ENCODE measurements at places on chromosomes 4 and X. TPM values are rescaled to one million over a fixed set of nuclear protein-coding genes. Genes with fewer than 3 reads are reported as not detected.

- DNase-seq: no peak
These were observed 16.0 kb downstream of the LRBA start for GRCh38 chr4:150999086-150999485.

DNA sequence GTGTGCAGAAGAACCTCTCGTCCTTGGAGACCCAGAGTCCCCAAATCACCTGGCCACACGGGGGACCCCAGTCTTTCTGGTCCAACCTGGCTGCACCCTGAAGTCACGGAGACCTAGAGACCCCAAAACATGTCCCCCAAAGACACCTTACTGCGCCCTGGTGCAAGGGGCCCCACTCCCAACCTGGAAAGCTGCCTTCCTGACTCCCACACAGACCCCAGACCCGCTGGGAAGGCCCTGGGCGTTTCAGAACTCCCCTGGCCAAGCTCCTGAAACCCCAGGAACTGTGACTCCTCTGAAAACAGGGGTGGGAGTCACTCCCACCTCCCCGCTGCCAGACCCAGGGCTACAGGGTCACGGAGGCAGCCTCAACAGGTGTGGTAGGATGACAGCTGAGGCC lies 12.7 kb upstream of the SHOX start:
- no peak for DNase-seq

DNA sequence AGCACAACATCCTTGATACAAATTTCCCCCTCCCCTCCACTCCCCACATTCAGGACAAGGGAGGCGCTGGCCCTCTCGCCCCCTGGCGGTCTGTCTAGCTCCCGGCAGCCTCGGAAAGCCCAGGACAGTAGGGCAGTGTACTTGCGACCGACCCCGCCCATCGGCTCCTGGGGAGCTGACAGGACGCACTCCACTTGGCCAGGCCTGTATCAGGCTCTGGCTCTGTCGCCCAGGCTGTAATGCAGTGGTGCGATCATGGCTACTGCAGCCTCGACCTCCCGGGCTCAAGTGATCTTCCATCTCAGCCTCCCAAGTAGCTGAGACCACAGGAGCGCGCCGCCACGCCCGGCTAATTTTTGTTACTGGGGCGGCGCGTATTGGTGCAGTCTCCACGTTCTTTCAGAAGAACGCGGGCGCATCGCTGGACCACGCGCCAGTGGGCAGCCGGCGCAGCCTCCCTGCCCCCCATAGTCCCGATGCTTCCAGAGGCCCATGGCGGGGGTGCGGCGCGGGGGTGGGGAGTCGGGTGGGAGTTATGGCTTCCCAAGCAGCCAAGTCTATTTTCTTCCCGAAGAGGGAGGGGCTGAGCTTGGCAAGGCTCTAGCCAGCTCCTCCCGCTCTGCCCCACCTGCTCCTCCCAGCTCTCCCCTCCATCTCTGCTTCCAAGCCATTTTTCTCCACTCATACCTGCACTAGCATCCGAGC lies 7.8 kb upstream of the AKAP14 start:
- no peak for DNase-seq

DNA sequence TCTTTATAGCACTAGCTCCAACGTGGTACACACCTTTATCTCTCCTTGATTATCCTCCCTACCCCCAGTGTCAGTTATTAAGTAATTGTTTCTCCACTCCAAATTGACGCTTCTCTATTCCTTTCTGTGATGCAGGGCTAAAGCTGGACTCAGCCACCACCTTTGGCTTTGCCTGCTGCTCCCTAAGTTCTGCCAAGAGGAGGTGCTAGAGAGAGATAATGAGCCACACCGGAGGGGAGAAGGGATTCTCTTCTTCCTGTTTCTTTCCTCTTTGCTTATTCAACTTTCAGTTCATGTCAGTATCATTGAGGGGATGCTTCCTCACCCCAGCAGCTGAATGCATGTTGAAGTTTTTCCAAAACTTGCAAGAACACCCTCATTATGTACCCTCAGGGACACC lies 176.5 kb downstream of the GBA3 start:
- no peak for DNase-seq

- no peak for DNase-seq
These were observed 1.7 kb downstream of the DOCK11 start for GRCh38 chrX:118497180-118497818.

GRCh38 chr4:99821918-99822503 lies 5.4 kb downstream of the DAPP1 start:
- DNase-seq: no peak

- peak; percentile 81 for DNase-seq
These were observed 296.2 kb downstream of the INPP4B start for GRCh38 chr4:142549726-142550463.

DNA sequence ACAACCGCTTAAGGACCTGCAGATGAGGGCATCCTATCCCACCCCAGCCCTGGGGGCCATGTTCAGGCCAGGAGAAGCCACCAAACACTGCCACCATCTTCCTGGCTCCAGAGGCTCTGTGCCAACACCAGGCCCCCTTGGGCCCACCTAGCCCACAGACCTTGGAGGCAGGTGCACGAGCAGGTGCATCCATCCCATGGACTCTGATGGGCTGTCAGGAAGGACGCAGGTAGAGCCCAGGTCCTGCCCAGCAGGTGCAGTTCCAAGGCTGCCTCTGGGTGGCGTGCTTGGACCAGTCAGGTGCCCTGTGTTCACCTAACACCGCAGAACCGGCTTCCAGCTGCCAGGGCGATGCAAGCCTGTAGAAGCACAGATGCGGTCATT lies 22.8 kb upstream of the PDE6B start:
- no peak for DNase-seq

DNA sequence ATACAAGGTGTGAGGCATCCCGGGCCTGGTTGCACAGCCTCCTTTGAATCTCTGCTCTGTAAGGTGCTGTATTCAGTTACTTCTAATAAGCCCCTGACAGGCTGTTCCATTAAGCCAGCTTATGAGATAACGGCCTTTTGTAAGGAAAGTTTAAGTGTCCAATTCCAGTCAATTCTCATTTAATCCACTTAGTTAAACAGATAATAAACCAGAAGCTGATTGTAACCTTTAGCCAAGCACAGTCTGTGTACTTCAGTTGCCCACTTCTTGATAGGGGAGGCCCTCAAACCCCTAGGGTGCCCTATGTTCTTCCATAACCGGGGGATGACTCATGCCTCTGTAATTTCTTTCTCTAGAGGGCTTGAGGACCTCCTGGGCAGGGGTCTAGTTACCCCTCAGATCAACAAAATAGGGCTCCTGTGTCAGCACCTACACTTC lies 63.4 kb downstream of the RASL11B start:
- no peak for DNase-seq

- no peak for DNase-seq
These were observed 12.0 kb upstream of the TRIM61 start for GRCh38 chr4:164989471-164989870.

GRCh38 chr4:159046683-159047082 lies 56.2 kb upstream of the RAPGEF2 start:
- DNase-seq: peak; percentile 7

DNA sequence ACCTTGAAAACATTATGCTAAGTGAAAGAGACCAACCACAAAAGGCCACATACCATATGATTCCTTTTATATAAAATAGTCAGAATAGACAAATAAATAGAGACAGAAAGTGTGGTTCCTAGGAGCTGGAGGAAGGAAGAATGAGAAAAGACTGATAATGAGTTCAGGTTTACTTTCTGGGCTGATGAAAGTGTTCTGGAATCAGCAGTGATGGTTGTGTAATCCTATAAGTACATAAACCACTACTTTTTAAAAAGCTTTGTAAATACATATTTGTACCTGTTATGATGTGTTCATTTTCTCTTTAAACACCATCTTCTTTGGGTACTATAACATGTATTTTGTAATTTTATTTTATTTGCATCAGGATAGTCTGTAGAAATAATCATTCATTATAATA lies 20.6 kb downstream of the PIR start:
- no peak for DNase-seq

GRCh38 chr4:26207631-26208030 lies 113.2 kb upstream of the RBPJ start:
- no peak for DNase-seq

DNA sequence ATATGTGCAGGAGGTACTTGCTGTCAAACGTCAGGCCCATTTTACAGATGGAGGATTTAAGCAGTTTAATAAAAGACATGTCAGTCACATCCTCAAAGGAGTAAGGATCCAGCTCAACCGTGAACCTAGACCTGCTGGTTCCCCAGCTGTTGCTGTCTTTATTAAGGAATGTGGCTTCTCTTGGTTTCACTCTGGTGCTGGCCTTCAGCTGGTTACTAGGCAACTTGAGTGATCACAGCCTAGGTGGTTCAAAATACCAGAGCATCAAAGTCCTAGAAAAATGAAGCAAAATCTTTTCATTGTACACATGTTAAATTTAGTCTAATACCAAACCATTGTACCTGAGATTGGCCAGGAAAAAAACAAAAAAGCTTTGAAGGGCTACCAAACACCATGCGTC lies 32.7 kb upstream of the GLRA2 start:
- no peak for DNase-seq

GRCh38 chr4:52107336-52107735 lies 56.2 kb downstream of the SPATA18 start:
- peak; percentile 61 for DNase-seq

- DNase-seq: no peak
These were observed 17.3 kb downstream of the KDM6A start for GRCh38 chrX:44890247-44890646.

GRCh38 chrX:29453333-29453732 lies 762.0 kb upstream of the MAGEB2 start:
- no peak for DNase-seq

CRLF2 gene
- total RNA-seq: not detected

SCRG1 gene
- 0.49 TPM for total RNA-seq

UGT2A1 gene
- not detected for total RNA-seq

SMIM10 gene
- 6.6 TPM for total RNA-seq

TBCK gene
- 59.7 TPM for total RNA-seq

CLDN22 gene
- total RNA-seq: under 0.01 TPM

TNIP3 gene
- 0.72 TPM for total RNA-seq
